ENCODE measurements at places on chromosomes 12 and 14.

DNA sequence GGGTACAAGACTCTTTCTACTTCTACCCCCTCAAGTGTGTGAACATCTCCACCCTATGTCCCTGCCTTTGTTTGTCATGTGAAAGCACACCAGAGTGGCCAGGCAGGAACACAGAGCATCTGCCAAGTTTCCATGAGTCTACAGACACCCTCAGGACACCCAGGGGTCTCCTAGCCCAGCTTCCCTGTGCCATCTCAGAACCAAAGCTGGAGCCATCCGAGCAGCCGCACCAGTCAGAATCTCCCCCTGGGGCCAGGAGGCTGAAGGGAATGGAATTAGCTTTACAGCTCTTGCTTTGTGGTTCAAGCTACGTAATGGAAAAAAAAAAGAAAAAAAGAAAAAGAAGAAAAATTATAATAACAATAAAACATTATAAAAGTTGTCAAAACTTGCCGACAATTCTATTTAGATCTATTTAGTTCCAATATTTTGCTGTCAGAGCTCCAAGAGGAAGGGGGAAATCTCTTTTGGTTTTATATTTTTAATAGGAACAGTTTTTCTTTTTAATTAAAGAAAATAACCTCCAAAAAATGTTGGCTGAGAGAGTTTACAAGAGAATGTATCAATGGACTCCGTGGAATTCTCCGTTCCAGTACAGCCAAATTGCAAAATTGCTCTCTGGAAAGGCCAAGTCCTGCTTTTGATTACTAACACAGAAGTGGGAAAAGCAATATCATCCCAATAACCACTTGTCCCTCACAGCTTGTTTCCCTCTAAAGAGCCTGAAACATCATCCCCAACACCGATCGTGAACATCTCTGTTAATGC, 37.1 kb downstream of the TBX5 start:
- no peak for DNase-seq

GRCh38 chr12:64900540-64900939, 76.1 kb downstream of the TBC1D30 start:
- no peak for DNase-seq

- DNase-seq, result no peak
These were observed 172.8 kb downstream of the ETV6 start for GRCh38 chr12:11822081-11822834.

DNA sequence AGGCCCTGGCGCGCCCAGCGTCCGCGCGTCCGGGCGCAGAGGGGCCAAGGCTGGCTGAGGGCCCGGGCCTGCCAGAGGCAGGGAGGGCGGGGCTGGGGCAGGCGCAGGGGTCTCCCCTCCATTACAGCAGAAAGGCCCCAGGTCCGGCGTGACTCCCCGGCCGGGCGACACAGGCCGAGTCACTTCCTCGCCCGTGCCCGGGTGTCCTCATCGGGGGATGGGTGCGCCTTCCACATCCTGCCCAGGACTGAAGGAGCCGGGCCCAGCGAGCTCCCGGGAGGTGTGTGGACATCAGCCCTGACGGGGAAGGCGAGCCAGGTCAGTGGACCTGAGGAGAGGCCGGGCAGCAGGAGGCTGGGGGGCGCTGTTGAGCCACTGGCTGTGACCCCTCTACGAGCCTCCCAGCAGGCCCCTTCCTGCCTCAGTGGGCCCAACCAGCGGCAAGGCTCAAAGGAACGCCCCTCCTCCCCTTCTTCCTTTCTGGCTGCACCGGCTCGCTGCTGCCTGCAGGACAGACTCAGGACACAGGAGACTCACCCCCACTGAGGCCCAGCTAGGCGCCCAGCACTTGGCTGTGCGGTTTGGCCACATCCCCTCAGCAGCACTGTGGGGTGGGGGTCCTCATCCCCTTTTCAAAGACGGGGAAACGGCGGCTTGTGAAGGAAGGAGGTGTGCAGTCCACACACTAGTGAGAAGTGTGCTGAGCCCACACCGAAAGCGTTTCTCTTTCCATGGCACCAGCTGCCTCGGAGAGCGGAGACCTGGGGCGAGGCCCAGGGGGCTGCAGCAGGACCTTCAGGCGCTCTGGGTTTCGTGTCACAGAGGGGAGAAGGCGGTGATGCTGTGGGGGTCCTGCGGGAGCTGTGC, 606 bp downstream of the TNFAIP2 start:
- no peak for DNase-seq

GRCh38 chr12:81958406-81958805, 199.3 kb upstream of the PPFIA2 start:
- DNase-seq, result no peak
